ENCODE measurements at places on chromosomes 4 and X. TPM values are rescaled to one million over a fixed set of nuclear protein-coding genes. Genes with fewer than 3 reads are reported as not detected.

AFP gene
- total RNA-seq = 11.0 TPM

FMR1NB gene
- total RNA-seq = not detected

CCKAR gene
- not detected for total RNA-seq

SEC24D gene
- 41.0 TPM for total RNA-seq

FAM241A gene
- 2.3 TPM for total RNA-seq

SHROOM2 gene
- 3.6 TPM for total RNA-seq

PAGE1 gene
- 0.41 TPM for total RNA-seq

MID2 gene
- 14.2 TPM for total RNA-seq

LRCH2 gene
- total RNA-seq = 6.2 TPM

GABRE gene
- total RNA-seq = 16.9 TPM

CFP gene
- total RNA-seq = not detected

SUPT20HL2 gene
- not detected for total RNA-seq

GAGE12F gene
- total RNA-seq = 0.35 TPM

DNA sequence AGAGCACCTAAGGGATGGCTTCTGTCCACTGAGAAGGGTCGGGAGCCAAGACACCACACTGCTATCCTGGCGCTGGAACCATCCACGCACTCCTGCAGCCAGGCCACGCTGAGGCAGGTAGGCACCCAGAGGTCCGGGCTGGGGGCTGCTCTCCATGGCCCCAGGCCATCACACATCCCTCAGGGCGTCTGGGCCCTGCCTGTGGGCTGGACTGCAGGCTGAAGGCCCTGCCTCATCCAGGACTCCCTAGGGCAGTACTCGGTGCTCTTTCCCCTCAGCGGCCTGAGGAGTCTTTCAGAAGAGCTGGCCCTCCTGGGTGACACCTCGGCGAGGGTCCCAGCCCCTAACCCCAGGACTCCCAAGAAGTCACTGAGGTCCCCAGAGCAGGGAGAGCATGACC lies 17.7 kb downstream of the FGFR3 start:
- DNase-seq = no peak

- DNase-seq = no peak
Measured at GRCh38 chr4:19193274-19193981, 1058.3 kb upstream of the SLIT2 start.

DNA sequence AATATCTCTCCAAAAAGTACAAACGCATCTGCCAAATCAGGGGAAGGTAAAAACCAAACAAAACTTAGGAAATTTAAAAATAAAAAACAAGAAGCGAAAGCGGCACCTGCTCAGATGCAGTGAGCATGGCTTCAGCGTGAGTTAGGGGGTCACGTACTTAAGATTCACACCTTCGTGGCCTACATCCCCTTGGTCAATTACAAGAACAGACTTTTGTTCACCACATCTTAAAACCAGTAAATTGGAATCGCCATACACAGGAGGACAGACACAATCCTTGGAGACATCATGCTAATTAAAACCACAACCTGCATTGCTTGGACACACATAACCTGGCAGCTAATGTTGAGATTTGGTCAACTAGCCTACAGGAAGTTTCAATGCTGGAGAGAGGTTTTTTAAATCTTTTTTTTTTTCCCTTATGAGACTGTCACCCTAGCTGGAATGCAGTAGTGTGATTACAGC lies 12.5 kb upstream of the SEL1L3 start:
- DNase-seq = no peak

GRCh38 chrX:11437642-11438379 lies 144.6 kb downstream of the AMELX start:
- peak; percentile 57 for DNase-seq

- no peak for DNase-seq
Measured at GRCh38 chrX:18468599-18468998, 43.2 kb downstream of the CDKL5 start.

- DNase-seq = peak; percentile 46
Measured at GRCh38 chrX:23694606-23695005, 27.3 kb downstream of the PRDX4 start.

GRCh38 chrX:12970691-12971202 lies 4.2 kb upstream of the TMSB4X start:
- DNase-seq = no peak

DNA sequence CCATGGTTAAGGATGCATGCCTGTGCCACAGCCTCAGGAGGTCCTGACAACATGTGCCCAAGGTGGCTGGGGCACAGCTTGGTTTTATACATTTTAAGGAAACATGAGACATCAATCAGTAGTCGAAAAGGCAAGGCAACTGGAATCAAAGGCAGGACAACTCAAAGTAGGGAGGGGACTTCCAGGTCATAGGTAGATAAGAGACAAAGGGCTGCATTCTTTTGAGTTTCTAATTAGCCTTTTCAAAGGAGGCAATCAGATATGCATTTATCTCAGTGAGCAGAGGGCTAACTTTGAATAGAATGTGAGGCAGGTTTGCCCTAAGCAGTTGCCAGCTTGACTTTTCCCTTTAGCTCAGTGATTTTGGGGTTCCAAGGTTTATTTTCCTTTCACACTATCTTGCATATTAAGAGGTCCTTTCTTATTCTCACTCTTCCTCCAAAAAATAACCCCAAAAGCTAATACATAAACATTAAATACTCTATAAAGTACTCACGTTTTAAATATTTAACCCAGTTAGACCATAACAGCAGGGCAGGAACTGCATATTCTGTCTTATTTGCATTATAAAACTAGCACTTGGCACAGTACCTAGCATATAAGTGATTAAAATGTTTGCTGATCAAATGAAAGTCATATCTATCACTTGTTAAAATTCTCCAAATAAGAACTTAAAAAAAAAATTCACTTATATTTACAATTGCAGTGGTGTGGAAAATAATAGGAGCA lies 36.3 kb upstream of the UGT8 start:
- DNase-seq = no peak

- no peak for DNase-seq
Measured at GRCh38 chr4:169167957-169168858, 102.5 kb downstream of the SH3RF1 start.

- peak; percentile 18 for DNase-seq
Measured at GRCh38 chrX:53456254-53456653, 22.1 kb upstream of the HSD17B10 start.

GRCh38 chrX:110183314-110183713 lies 134.6 kb downstream of the AMMECR1 start:
- DNase-seq = no peak

- DNase-seq = peak; percentile 32
Measured at GRCh38 chrX:63686878-63687714, 97.9 kb downstream of the ARHGEF9 start.

DNA sequence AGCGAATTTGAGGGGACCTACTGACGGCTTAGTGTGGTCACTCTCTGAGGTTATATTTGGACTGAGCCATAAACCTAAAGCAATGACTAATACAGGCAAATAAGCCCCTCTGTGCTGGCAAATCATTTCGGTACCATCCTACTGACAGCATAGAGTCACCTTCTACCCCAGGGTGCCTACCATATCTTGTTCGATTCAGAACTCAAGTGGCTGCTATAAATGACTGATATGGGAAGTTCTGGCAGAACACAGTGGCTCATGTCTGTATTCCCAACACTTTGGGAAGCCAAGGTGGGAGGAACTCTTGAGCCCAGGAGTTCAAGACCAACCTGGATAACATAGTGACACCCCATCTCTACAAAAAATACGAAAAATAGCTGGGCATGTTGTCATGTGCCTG lies 226.1 kb upstream of the MBNL3 start:
- no peak for DNase-seq

DNA sequence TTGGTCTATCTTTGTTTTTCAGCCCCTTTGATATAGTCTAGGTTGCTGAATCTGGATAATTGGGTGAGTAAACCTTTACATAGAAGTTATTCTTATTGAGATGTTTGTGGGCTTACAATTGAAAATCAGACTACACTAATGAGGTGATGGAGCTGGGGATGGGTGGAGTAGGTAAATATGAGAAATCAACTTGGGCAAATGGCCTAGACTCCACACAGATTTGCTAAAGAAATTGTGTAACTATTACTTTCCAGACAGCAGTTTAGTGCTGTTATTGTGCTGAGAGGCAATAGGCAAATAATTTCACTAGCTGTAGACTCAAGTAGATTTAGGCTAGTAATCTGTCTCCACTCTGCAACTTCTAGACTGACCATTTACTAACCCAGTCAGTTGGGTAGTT lies 8.2 kb downstream of the DIAPH2 start:
- no peak for DNase-seq

GRCh38 chrX:15566244-15566643 lies 34.5 kb downstream of the ACE2 start:
- no peak for DNase-seq

GRCh38 chrX:1507511-1508463 lies 29.2 kb downstream of the P2RY8 start:
- no peak for DNase-seq
